ENCODE measurements at places on chromosomes 1 and 21. TPM values are rescaled to one million over a fixed set of nuclear protein-coding genes. Genes with fewer than 3 reads are reported as not detected.

VHLL gene
- total RNA-seq: not detected

ATP6V1G3 gene
- total RNA-seq: not detected

NR5A2 gene
- 0.76 TPM for total RNA-seq

STYXL2 gene
- 0.24 TPM for total RNA-seq

CLCC1 gene
- 7.9 TPM for total RNA-seq

ACTL8 gene
- total RNA-seq: 0.28 TPM

MYOG gene
- 7.8 TPM for total RNA-seq

Data from thymus (tissue), 14 donors.